ENCODE measurements at places on chromosomes 2 and 18.

DNA sequence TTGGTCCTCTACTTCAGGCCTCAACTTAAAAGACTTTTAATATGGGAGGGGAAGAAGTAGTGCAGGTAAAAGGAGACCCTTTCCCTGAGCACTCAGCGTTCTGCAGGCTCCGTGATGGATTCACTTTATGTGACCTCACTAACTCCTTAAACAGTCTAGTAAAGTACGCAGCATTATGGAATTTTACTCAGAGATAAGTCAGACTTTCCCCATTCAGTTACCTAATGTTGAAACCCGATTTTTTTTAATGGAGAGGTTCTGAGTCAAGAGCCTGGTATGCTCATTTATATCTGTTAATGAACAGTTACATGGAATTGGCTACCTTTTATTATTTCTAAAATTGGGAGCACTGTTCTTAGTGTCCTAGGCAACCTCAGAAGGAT, 34.1 kb downstream of the RASGRP3 start:
- DNase-seq, result no peak

GRCh38 chr2:69065735-69066336, 52.9 kb downstream of the ANTXR1 start:
- no peak for DNase-seq

- DNase-seq, result no peak
These were observed 61.8 kb downstream of the NXPH2 start for GRCh38 chr2:138718405-138718804.

DNA sequence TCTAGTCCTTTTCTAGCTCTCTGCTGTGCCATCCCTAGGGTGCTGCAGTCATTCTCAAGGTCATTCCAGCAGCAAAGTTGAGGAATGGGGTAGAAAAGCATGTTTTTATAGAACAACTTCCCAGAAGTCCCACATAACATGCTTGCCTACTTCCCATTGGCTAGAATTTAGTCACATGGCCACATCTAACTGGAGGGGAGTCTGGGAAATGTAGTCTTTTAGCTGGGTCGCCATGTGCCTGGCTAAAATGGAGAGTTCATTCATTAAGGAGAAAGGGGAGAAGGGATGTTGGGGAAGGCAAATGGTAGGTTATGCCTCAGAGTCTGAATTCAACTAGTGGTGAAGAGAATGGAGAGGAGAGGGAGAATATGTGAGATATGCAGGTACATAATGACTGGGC, 85.7 kb downstream of the SLC4A3 start:
- DNase-seq, result no peak

- no peak for DNase-seq
These were observed 75.0 kb downstream of the CTIF start for GRCh38 chr18:48613589-48614404.

GRCh38 chr2:203018181-203018580, 3.5 kb downstream of the NBEAL1 start:
- DNase-seq, result no peak

- no peak for DNase-seq
These were observed 25.9 kb downstream of the NRP2 start for GRCh38 chr2:205708231-205708631.

GRCh38 chr2:109214651-109215371, 85.8 kb downstream of the SH3RF3 start:
- DNase-seq, result no peak

DNA sequence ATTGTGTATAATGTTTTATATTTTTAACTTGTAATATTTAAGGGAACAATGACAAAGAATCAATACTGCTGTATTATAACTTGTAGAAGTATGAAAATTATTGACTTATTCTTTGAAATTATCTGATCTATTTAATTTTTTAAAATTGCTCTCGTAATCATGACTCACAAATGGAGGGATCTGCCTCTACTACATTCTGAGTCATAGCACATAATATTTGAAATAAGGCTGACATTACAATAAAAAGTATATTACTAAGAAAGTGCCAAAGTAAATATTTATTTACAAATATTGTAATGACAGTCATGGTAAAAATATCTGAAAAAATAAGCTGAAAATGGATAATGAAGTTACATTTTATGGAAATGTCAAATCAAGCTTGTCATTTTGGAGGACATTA, 1144.6 kb upstream of the CDH2 start:
- no peak for DNase-seq

- peak; percentile 71 for DNase-seq
These were observed 113.1 kb upstream of the HAAO start for GRCh38 chr2:42905341-42906110.

DNA sequence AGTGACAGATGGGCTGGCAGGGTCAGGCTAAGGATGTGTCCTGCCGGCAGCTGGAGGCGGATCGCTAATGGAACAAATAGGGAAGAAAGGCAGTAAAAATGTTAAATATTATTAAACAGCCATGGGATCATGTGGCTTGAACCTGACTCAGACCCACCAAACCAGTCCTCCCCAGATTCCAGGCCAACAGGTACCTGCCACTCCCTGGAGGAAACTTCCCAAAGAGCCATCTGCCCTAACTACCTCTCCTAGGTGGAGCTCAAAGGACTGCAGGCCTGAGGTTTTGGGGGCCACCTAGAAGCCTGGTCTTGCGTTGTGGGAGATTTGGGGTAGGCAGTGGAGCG, 34.3 kb downstream of the CIB4 start:
- DNase-seq, result no peak

- no peak for DNase-seq
These were observed 98.5 kb downstream of the TACR1 start for GRCh38 chr2:75100801-75101151.

GRCh38 chr2:8659735-8660492, 21.9 kb upstream of the ID2 start:
- DNase-seq, result no peak

DNA sequence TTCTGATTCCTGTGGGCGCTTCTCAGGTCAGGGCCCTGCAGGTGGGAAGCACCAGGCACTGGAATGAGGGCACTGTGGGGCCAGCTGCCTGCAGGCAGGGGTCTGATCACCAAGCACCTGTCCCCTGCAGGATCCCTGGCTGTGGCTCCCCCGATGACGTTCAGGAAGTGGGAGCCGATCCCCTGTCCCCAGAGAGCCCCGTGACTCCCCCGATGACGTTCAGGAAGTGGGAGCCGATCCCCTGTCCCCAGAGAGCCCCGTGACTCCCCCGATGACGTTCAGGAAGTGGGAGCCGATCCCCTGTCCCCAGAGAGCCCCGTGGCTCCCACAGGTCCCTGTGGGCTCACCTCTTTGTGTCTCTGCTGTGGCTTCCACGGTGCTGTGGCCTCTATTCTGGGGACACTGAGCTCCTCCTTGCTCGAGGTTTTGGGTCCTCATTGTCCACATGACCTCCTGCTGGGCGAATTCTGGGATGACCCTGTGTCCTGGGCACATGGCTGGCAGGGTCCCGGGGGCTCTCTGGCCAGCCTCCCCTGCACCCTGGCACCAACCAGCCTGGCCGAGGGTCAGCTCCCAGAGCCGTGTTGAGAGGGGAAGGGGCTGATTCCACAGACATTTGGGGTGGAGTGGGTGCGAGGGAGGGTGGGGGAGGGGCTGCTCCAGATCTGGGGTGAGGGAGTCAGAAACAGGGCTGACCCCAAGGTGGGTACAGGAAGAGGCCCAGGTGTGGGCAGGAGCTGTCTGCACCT, 4.8 kb downstream of the NEU4 start:
- no peak for DNase-seq

DNA sequence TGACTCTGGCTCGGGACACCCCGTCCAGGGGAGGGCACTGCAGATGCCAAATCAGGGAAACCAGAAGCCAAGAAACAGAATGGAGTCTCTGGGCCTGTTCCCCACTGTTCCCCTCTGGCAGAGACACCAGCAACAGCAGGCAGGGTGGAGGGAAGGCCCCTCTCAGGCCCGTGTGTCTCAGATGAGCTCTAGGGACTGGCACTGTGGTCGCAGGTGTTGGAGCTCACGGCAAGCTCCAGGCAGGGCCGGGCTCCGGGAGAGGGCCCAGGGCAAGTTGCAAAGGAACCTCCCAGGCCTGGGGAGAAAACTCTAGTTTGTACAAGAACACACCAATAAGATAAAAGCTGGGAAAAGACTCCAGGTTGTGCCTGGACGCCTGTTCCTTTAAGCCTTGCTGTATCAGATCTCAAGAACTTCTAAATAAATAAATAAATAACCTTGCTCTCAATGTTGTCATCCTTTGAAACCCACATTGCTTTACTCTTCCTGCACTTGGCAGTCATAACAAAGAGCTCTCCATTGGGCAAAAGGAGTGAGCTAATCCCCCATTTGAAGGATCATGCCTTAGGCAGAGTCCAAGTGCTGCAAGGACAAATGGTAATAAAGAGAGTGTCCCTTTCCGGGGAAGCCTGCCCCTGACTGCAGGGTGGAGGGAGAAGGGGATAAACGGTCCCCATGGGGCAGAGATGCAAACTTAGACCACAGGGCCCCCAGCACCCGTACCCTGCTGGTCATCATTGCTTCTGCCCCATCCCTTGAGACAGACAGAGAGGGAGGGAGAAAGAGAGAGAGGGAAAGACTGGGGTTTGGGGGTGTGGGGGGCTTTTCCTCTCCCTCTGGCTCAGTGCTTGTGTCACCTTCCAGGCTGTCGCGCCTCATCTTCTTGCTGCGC, 33.3 kb downstream of the CNGA3 start:
- no peak for DNase-seq

DNA sequence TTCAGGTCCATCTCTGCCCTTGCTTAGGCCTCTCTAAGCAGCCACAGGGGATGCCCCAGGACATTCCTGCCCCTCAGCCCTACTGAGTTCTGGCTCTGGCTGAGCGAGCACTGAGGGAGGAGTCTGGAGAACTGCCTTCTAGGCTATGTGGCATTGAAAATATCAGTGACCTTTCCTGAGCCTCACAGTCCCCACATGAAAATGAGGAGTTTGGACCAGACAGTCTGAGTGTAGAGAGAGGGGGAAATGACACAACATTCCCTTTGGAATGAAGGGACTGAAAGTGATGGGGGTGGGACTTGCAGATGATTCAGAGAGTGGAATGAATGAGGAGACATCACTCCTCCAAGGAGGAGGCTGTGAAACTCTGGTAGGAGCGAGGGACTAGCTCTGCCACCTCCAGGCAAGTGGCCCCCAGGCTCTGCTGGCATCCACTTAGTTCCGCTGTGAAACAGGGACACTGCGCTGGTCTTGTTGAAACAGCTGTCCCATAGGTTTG, 8.0 kb downstream of the TNS1 start:
- peak; percentile 51 for DNase-seq

- DNase-seq, result no peak
These were observed 14.1 kb downstream of the IL1RN start for GRCh38 chr2:113141451-113141850.

DNA sequence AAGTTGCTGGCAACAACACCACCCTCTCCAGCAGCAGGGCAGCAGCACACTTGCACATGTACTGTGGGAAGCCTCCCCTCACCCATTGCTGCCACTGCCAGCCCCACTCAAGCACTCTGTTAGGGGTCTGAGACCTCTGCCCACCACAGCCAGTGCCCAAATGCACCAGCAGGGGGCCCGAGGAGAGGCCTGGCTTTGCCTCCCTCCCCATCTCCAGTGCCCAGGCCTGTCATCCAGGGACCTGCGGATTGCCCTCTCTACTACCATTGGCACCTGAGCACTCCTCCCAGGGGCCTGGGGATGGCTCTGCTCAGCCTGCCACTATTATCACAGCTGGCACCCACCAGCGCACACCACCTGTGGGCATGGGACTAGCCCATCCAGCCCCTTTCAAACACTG, 175.7 kb downstream of the PMAIP1 start:
- DNase-seq, result no peak

- DNase-seq, result no peak
These were observed 17.2 kb upstream of the SFXN5 start for GRCh38 chr2:73088703-73089102.

DNA sequence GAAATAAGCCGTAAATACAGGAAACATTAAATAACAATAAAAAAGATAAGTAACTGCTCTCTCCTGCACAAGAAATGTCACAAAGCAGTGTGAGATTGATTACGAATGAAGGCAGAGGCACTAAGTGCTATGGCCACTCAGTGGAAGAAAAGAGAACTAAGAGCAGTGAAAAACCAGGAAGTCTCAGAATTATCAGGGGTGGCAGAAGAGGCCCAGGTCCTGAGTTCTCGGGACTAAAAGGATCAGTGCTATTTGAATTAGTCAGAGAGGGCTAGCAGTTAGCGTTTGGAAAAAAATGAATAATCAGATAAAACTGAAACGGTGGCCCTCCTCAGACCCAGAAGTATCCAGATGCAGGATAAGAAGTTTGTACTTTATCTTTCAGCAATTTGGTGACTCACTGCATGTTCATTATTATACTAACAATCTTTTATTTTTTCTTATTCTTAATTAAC, 367.1 kb downstream of the ZEB2 start:
- DNase-seq, result peak; percentile 14

GRCh38 chr18:199768-200167, 41.4 kb downstream of the USP14 start:
- DNase-seq, result no peak

- peak; percentile 29 for DNase-seq
These were observed at the start of gene ANKMY1 for GRCh38 chr2:240557808-240558207. ANKMY1 (minus strand) TSS chr2:240557988; CDS start chr2:240557335, 653 bp downstream.

DNA sequence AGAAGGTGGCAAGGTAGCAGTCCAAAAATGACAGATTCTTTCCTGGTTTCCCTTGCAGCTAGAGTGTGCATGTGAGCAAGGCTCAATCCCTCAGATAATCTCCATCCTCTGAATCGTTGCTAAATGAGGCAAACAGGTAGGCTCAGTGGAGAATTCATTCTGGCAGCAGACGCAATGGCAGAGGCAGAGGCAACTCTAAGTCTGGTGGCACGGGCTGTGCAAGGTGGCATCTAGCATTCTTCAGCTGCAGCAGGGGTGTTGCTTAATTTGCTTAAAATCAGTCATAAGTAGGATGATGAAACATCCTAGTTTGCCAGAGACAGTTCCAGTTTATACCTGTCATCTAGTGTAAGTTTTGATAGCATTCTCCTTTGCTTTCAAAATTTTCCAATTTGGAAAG, 391.1 kb upstream of the MEX3C start:
- no peak for DNase-seq

GRCh38 chr2:142865924-142866323, 11.5 kb upstream of the KYNU start:
- no peak for DNase-seq

DNA sequence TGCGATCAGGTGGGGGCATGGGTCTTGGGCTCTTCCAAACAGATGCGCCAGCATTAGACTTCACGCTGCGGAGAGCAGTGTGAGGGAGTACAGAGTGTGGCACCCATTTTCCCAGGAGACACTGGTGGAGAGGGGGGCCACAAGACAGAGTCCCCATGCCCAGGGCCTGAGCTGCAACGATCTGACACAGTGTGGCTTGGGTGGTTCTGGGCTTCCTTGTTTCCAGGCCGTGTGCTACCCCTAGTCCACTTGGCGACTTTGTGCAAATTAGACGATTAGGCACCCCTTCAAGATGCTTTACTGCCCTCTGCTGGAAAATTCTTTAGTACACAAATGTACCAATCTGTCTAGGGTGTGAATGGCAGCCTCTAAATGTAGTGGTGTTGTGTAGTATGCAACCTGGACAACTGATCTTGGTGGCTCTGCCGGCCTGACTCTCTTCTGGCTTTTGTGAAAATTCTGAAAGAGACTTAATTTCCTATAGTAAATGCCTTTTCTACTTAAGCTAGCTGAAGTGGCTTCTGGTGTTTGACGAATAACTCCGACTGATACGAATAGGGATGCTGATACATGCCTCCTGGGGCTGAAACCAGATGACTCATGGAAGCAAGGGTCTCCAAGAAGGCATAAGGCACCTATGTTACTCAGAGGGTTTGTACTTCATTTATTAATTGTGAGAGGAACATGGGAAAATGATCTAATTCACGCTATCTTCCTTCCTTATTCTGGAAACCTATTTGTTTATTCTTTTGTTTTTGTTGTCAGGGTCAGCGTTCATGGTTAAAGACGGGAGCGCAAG, 92.3 kb upstream of the SMAD2 start:
- no peak for DNase-seq
